ENCODE measurements at places on chromosomes 6 and 20.

- DNase-seq, result no peak
Measured at GRCh38 chr6:165325609-165326008, 16.2 kb upstream of the C6orf118 start.

- DNase-seq, result no peak
Measured at GRCh38 chr6:109701221-109701620, 10.1 kb downstream of the FIG4 start.

DNA sequence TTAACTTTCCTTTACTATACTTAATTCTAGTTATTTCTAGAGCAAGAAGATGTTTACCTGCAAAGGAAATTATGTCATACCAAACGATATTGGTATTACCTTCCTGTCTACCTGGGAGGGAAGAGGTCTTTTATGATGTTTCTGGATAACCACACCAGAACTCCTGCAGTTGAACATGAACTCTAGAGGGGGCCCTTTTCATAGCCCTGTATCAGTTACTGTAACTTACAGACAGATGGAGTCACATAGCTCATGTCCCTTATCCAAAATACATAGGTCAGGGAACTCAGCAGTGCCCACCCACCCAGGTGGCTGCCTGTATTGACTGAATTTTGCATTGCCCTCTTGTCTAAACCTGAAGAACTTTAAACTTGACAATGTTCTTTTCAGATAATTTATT, 35.1 kb upstream of the MYL9 start:
- DNase-seq, result peak; percentile 9

DNA sequence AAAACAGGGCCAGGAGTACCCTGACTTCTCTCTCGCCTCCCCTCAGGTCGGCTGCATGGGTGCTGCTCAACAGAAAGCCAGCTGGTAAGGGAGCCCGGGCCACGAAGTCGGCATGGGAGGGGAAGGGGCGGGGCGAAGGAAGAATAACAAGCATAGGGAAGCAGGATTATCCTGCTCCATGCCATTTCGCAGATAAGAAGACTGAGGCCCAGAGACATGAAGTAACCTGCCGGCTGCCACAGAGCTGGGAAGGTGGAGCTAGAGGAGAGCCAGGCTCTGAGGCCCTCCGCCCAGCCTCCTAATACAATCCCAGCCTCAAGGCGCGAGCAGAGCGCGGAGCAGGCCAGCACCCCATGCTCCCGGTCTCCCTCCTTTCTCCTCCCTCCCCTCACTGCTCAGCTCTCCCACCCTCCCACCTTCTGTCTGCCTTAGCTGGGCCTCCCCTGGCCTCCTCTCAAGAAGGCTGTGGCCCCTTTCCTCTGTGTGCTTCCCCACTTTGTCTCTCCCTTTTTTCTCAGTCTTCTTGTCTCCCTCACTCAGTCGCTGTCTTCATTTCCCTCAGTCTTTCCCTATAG, 13.2 kb upstream of the HMGA1 start:
- DNase-seq, result no peak

DNA sequence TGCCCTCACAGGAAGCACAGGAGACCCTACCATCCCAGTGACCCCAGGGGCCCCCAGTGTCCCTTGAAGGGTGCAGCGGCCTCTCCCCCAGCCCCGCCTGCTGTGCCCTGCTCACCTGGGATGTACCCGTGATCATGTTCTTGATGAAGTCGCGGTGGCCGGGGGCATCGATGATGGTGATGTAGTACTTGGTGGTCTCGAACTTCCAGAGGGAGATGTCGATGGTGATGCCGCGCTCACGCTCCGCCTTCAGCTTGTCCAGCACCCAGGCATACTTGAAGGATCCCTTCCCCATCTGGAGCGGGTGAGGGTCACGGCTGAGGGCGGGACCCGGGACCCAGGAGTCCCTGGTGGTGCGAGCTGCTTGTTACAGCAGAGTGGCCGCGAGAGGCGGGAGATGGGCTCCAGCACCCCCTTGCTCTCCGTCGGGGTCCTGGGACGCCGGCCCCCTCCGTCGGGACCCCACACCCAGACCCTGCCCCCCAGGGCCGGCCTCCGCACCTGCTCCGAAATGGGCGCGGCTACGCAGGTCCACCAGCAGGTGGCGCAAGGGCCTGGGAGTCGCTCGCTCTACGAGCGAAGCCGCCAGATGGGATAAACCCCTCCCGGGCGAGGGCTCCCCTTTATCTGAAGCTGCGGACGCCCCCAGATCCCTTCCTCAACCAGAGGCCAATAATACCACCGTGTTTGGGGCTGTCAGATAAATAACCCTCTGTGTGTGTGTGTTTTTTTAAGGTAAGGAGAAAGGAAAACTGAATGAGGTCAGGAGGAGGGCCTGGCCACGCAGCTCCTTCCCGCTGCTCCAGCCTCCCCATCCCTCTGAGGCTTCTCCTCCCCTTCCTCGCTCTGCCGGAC, 2.9 kb downstream of the EEF1A2 start:
- DNase-seq, result peak; percentile 31

DNA sequence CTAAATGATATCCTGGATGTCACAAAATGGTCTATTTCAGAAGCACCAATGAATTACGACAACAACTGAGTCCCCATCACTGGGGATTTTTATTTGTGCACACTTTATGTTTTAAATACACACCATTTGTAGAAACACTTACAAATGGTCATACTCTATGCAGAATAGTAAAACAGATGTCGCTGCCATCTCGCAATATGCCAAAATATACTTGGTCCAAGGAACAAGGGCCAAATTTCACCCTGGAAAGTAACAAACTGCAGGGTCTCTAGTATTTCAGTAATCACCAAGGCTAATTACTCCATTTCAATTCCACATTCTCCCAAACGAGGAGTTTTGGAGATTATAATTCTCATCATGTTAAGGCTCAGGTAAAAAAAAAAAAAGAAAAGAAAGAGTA, 215.2 kb downstream of the LMBRD1 start:
- no peak for DNase-seq
